ENCODE measurements at places on chromosomes 13 and 19.

DNA sequence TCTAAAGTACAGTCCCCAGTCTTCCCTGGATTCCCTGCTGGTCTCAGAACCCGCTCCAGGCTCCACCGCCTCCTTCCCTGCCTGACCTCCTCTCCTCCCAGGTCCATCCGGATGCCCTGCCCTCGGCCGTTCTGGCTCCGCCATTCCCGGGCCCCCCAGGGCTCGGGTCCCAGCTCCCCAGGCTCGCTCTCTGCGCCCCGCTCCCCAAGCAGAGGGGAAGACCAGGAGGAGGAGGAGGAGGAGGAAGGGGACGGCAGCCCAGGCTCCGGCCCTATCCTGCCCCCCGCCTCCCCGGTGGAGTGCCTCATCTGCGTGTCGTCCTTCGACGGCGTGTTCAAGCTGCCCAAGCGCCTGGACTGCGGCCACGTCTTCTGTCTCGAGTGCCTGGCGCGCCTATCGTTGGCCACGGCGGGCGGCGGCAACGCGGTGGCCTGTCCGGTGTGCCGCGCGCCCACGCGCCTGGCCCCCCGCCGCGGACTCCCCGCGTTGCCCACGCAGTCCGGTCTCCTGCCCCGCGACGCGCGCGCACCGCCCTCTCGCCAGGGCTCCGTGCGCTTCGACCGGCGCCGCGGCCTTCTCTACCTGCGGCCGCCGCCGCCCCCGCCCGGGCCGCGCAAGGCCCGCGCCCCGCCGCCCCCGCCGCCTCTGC is 647 bp downstream of the RNF225 start:
- no peaks in the 10 kb centered on the region for H3K4me1 ChIP-seq
- peaks cover 30% of the 10 kb centered on the region for H3K36me3 ChIP-seq
- DNase-seq = no peak
- no peak overlapping the region for H3K27ac ChIP-seq

DNA sequence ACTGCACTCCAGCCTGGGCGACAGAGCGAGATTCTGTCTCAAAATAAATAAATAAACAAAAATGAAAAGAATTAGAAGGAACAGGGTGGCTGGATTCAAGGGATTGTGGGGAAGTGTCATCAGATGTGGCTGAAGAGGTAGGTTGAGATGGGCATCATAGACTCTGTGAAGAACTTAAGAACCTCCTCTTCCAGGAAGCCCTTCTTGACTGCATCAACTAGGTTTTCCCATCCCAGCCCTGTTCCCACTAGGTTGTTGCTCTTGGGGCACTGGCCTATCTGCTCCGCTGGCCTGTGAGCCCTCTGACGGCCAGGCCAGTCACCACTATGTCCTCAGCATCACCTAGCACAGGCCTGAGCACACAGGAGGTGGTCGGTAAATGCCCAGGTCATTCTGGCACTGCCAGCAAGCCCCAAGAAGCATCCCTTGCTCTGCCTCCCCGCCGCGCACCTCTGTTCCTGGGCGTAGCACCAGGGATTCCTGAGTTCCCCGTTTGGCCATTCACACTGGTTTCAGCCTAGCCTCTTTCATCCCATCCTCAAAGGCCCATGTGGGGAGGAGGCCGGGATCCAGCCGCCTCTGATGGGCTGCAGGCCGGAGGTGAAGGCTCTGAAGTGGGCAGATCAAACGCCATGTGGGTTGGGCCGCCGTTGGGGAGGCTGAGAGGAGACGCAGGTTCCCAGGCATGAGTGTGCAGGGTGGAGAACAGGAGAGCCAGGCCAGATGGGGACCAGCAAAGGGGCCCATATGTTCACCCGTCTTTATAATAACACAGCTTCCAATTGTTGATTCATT is 27.6 kb upstream of the SLC1A5 start:
- no peak for DNase-seq
- H3K36me3 ChIP-seq = no peaks in the 10 kb centered on the region
- no peaks in the 10 kb centered on the region for H3K27me3 ChIP-seq
- no peak overlapping the region for H3K27ac ChIP-seq
- H3K4me1 ChIP-seq = peaks cover 3% of the 10 kb centered on the region

GRCh38 chr19:43416951-43417623 is 2.4 kb downstream of the TEX101 start:
- H3K27me3 ChIP-seq = no peaks in the 10 kb centered on the region
- H3K4me1 ChIP-seq = no peaks in the 10 kb centered on the region
- H3K36me3 ChIP-seq = no peaks in the 10 kb centered on the region

- no peaks in the 10 kb centered on the region for H3K36me3 ChIP-seq
- H3K27ac ChIP-seq = peak overlapping the region; percentile 9
- H3K4me1 ChIP-seq = peaks cover 15% of the 10 kb centered on the region
Observed at GRCh38 chr19:50555450-50556281, 12.6 kb downstream of the LRRC4B start.

GRCh38 chr13:33816912-33817311 is 1.0 kb upstream of the RFC3 start:
- no peak for DNase-seq
- no peaks in the 10 kb centered on the region for H3K27me3 ChIP-seq
- H3K4me1 ChIP-seq = no peaks in the 10 kb centered on the region
- H3K27ac ChIP-seq = no peak overlapping the region
- no peak overlapping the region for H3K4me3 ChIP-seq
- H3K36me3 ChIP-seq = no peaks in the 10 kb centered on the region

- peaks cover 12% of the 10 kb centered on the region for H3K4me1 ChIP-seq
- H3K27ac ChIP-seq = no peak overlapping the region
- H3K36me3 ChIP-seq = no peaks in the 10 kb centered on the region
- no peak overlapping the region for H3K4me3 ChIP-seq
Observed at GRCh38 chr19:41189425-41190065, 3.5 kb upstream of the CYP2S1 start.

DNA sequence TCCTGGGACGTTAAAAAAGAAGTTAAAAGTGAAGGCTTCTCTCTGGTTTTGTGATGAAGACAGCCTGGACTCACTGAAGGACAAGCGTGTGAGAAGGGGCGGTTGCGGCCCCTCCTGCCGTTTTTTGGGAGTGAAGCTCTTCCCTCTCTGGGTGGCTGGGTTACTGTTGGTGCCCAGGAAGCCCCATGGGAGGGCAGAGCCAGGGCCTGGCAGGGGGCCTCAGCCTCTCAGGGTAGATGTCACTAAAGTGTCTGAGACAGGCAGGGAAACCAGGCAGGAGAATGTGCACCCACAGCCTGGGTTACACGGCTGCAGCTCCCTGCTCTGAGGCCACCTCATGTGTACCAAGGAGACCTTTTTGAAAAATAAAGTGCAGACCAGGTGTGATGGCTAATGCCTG is 1.5 kb upstream of the WDR88 start:
- no peak overlapping the region for H3K27ac ChIP-seq
- no peak overlapping the region for H3K4me3 ChIP-seq
- H3K36me3 ChIP-seq = peaks cover 43% of the 10 kb centered on the region
- peaks cover 3% of the 10 kb centered on the region for H3K27me3 ChIP-seq

DNA sequence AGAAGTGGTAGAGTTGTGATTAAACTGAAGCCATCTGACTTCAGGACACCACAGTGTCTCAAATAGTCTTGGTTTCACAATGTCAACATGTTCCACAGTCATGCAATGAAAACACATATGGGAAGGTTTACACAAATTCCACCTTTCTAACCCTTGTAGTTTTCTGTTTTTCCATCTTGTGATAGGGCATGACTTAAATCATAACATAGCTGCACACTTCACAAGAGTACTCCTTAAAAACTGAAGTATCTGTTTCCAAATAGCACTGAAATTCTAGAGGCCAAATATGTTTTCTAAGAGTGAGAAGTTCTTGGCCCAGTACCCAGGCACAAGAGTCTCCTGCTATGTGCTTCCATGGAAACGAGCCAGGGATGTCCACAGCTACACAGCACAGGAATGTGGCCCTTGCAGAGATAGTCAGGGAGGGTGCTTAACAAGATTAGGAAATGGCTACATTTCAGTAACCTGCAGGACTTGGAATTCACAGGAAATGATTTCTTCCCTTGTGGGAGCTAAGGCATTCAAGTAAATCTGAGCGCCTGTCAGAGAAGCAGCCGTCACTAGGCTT is 269.1 kb downstream of the NDFIP2 start:
- no peaks in the 10 kb centered on the region for H3K36me3 ChIP-seq
- peak; percentile 78 for DNase-seq
- no peaks in the 10 kb centered on the region for H3K27me3 ChIP-seq
- H3K4me3 ChIP-seq = no peak overlapping the region
- H3K27ac ChIP-seq = peak overlapping the region; percentile 50

DNA sequence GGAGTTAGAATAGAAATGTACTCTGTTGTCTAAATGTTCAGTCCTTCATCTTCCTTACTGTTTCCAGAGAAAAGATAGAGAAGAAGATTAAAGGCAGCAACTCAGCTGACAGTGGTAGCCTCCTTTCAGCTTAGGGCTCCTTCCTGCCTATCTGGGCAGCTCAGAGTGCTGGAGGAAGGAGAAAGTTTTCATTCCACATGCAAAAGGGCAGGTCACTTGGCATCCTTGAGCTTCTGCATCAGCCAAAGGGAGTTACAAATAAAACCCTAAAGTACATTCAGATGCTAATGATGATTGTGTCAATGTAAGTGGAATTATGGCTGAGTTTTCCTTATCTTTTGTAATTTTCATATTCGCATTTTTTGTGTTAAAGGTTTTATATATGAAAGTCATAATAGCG is 58.9 kb downstream of the ESD start:
- no peaks in the 10 kb centered on the region for H3K4me1 ChIP-seq
- no peak overlapping the region for H3K4me3 ChIP-seq
- H3K27me3 ChIP-seq = no peaks in the 10 kb centered on the region
- no peak overlapping the region for H3K27ac ChIP-seq

GRCh38 chr19:45385392-45386221 is 15.2 kb upstream of the ERCC2 start:
- H3K36me3 ChIP-seq = peaks cover 5% of the 10 kb centered on the region
- H3K4me1 ChIP-seq = no peaks in the 10 kb centered on the region
- H3K27me3 ChIP-seq = no peaks in the 10 kb centered on the region
- H3K4me3 ChIP-seq = no peak overlapping the region
- DNase-seq = no peak

DNA sequence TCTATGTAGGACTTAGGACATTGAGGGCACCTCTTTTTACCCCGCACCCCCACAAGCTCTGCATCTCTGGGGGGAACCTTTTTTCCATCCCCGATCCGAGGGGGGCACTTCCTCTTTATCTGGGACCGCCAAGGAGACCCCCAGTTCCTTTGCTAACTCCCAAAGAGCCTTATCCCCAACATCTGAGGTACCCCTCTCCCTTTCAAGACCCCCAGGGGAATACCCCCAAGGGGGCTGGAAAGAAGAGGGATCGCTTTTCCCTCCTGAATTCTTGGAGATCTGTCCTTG is 1.1 kb downstream of the TNFSF9 start:
- H3K4me1 ChIP-seq = peaks cover 32% of the 10 kb centered on the region
- H3K27ac ChIP-seq = no peak overlapping the region
- no peak for DNase-seq
- H3K36me3 ChIP-seq = no peaks in the 10 kb centered on the region

DNA sequence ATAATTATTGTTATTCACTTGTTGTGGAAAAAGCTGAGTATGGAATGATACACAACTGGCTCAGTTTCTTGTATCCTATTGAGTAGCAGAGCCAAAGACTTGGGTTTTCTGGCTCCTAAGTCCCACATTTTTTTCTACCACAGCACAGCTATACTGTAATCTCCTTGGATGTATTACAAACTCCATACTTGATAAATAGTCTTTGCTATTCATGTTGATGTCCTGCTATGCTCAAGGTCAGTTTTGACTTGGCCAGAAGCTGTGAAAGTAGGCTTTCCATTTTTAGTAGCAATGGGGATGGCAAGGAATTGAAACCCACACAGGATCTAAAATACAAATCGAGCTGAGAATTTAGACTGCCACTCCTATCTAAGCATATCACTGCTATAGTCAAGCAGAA is 79.1 kb downstream of the B3GLCT start:
- H3K4me3 ChIP-seq = no peak overlapping the region
- H3K4me1 ChIP-seq = no peaks in the 10 kb centered on the region
- peaks cover 26% of the 10 kb centered on the region for H3K36me3 ChIP-seq
- H3K27me3 ChIP-seq = no peaks in the 10 kb centered on the region

DNA sequence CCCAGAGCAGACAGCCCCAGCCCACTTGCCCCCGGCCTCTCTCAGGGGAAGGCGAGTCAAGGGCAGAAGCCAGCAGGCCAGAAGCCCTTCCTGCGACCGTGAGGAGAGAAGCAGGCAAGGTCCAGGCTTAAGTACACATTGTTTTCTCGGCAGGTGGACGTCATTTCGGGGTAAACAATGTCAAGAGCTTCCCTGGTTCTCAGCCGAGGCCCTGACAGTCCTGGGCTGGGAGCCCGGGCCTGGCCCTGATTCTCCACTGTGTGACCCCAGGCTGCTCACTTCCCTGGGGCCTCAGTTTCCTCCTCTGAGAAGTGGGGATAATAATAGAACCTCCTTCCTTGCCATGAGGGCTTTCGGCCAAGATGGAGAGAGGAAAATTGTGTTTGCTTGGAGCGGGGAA is 19.4 kb downstream of the PLVAP start:
- no peaks in the 10 kb centered on the region for H3K36me3 ChIP-seq
- no peak overlapping the region for H3K4me3 ChIP-seq
- DNase-seq = no peak
- H3K27ac ChIP-seq = peak overlapping the region; percentile 53

GRCh38 chr13:20149762-20150161 is 11.1 kb downstream of the GJA3 start:
- H3K27me3 ChIP-seq = no peaks in the 10 kb centered on the region
- no peaks in the 10 kb centered on the region for H3K36me3 ChIP-seq
- no peak for DNase-seq
- peaks cover 21% of the 10 kb centered on the region for H3K4me1 ChIP-seq
- H3K4me3 ChIP-seq = no peak overlapping the region

DNA sequence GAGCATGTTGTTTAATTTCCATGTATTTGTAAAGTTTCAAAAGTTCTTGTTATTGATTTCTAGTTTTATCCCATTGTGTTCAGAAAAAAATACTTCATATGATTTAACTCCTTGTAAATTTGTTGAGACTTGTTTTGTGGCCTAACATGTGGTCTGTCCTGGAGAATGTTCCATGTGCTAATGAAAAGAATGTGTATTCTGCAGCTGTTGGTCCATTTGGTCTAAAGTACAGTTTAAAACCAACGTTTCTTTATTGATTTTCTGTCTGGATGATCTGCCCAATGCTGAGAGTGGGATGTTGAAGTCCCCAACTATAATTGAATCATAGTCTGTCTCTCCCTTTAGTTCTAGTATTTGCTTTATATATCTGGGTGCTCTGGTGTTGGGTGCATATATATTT is 34.9 kb upstream of the TPP2 start:
- no peak overlapping the region for H3K27ac ChIP-seq
- no peaks in the 10 kb centered on the region for H3K36me3 ChIP-seq
- no peaks in the 10 kb centered on the region for H3K4me1 ChIP-seq
- no peaks in the 10 kb centered on the region for H3K27me3 ChIP-seq

GRCh38 chr13:42569576-42570344 is 4.2 kb upstream of the TNFSF11 start:
- no peak for DNase-seq
- H3K36me3 ChIP-seq = no peaks in the 10 kb centered on the region
- peaks cover 11% of the 10 kb centered on the region for H3K27me3 ChIP-seq
- peaks cover 8% of the 10 kb centered on the region for H3K4me1 ChIP-seq

DNA sequence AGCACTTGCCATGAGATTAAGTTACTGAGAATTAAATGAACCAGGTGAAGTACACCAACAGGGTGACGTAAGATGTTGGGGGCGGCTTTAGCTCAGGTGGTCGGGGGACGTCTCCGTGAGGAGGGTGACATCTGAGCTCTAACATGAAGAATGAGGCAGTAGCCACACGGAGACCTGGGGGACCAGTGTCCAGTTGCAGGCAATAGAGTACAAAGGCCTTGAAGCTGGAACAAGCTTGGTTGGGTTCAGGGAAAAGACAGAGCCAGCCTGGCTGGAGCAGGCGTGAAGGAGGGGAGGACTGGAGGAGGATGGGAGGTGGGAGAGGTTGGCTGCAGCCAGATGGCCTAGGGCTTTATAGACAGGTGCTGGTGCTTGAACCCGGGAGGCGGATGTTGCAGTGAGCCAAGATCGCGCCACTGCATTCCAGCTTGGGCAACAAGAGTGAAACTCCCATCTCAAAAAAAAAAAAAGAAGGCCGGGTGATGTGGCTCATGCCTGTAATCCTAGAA is 1.6 kb downstream of the SPINT2 start:
- DNase-seq = no peak
- no peak overlapping the region for H3K27ac ChIP-seq

Measured in right atrium auricular region (tissue), 2 donors.